ENCODE measurements at places on chromosomes 3 and 15.

DNA sequence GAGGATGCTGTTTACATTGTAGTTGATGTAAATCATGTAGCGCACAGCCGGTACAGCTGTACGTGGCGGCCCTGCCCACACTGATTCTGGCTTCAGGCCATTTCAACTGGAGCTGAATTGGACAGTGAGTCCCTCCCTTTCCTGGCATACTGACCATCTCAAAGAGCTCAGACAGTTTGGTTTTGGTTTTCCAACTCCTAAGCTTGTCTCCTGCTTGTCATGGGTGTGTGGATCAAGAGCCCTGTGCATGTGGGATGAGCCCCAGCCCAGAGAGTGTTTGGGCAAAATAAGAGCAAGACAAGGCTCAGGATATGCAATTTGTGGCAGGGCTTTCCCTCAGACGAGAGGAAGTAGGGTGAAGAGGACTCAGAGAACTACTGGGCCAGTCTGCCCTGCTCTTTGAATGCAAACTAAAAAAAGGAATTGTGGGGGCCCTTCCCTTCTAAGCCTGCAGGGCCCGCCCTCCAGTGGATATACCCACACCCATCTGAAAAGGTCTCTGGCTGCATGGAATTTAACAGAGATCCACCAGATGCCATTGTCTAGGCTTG is 13.3 kb downstream of the ITGA11 start:
- no peak for DNase-seq

- no peak for DNase-seq
Measured at GRCh38 chr3:194905696-194906095, 220.0 kb downstream of the FAM43A start.

- DNase-seq, result no peak
Measured at GRCh38 chr3:149957361-149958125, 13.2 kb downstream of the PFN2 start.

DNA sequence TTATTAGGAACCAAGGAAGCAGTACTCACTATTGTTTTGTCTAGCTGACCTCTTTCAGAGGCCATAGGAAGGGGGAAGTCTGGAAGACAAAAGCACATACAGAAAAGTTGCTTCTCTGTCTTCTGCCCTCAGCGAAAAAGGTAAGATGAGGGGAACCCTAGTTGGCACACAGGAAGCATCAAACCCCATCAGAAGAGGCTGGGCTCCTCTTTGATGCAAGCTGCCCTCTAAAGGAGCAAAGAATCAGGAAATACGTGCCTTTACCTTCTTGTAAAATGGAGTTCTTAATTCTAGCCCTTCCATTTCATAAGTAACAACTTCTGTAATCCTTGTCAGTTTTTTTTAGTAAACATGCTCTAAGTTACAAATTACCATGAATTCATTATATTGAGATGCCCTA is 12.5 kb downstream of the SPINK8 start:
- no peak for DNase-seq

DNA sequence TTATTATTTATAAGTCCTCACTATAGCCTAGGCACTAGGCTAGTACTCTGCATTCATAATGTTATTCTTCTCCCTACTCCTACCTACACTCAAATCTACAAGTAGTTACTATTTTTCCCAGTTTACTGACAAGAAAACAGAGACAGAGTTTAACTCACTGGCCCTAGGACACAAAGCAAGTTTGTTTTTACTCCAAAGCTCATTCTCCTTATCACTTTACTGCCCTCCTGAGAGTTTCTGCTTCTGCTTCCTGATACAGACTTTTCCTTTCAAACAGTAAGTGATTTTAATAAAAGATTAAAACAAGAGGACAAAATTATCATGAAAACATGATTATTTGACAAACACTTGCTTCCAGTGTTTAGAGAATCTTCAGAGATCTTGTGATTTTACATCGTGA is 60.6 kb upstream of the CADPS start:
- DNase-seq, result no peak

DNA sequence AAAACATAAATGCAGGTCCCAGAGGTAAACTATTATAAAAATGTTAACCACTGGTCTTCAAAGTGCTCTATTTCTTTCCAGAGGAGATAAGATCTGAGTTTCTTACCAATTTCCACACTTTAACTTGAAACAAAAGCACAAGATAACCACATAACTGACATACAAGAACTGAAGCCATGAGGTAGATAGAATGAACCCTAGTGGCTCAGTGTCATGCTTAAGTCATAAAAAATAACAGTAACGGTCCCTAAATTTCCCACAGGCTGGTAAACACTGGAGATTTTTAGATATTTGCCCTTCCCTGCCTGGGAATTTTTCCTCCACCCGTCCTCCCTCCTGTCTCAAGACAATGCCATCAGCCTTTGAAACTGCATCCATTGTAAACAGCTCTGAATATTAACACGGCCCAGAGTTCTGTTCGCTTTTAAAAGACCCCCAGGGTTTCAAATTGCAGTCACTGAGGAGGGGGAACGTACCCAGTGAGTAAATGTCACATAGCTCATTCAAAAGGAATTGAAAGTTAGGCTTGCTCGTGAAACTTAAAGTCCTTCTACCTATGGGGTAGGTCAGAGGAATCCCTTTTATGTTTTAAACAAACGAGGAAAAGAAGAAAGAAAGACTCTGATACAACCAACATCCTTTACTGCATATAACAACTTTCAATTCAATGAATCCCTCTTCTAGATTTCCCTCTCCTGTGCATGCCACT is 5.7 kb downstream of the LRIG1 start:
- no peak for DNase-seq

GRCh38 chr15:50051811-50052419 is 67.1 kb downstream of the ATP8B4 start:
- peak; percentile 52 for DNase-seq

DNA sequence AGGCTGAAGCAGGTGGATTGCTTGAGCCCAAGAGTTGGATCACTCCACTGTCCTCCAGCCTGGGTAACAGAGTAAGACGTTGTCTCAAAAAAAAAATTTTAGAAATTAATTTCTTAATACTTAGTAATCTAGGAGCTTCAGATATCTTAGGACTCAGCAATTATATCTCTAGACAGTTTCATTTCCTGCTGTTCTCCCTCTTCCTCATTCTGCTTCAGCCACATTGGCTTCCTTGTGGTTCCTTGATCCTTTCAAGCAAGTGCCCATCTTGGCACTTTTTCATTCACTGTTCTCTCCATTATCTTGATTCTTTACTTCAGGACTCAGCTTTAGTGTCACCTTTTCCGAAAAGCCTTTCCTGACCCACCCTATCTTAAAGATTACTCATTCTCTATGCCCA is 22.5 kb downstream of the TMEM202 start:
- no peak for DNase-seq
